ENCODE measurements at places on chromosomes 7 and 10.

- no peak for DNase-seq
These were observed 210.7 kb upstream of the MDFIC start for GRCh38 chr7:114711241-114711640.

DNA sequence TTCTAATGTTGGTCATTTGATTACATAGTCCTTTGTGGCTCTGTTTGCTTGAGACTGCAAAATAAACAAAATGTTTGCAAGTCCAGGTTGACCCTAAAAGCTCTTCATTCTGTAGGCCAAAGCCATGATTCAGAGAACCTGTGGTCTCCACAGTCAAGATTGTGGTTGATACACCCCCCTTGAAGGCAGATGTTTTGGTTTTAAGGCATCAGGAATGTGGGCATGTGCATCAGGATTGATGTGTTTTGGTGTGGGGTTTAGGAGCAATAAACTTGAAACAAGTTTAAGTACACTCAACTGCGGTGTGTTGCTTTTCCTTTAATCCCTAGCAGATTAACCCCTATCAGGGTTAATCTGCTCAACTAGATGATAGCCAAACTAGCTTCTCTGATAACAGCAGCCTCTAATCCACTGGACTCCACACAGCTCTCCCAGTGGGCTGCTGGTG, 379.1 kb upstream of the GALNT17 start:
- DNase-seq = no peak

DNA sequence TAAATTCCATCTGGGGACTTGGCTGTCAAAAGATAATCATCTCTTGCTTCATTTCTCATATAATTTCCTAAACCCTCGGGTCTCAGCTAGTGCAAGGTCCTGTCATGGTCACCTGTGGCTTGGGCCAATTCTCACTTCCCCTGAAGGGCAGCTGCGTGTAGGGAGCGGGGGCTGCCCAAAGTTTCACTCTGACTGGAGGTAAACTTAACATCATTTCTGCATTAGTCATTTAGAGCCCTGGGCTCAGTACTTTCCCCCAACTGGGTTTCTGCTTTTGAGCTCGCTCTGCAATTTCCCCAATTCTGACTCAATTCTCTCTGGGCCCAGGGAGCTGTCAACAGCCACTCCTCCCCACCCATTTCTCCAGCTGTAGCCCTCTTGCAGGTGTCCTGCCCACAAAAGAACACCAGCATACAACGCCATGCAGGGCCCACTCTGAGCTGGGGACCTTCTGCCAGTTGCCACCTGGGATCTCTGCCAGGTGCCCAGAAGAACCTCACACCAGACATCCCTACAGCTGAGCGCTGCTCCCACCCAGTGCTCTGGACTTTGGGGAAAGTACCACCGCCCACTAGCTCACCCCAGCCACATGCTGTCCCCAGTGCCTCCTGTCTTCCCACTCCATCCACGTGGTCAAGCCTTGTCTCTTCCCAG, 37.9 kb downstream of the VOPP1 start:
- DNase-seq = no peak

- no peak for DNase-seq
These were observed 1050.6 kb downstream of the NRG3 start for GRCh38 chr10:82925547-82925946.

- no peak for DNase-seq
These were observed 795.6 kb upstream of the GHITM start for GRCh38 chr10:83343676-83344075.

DNA sequence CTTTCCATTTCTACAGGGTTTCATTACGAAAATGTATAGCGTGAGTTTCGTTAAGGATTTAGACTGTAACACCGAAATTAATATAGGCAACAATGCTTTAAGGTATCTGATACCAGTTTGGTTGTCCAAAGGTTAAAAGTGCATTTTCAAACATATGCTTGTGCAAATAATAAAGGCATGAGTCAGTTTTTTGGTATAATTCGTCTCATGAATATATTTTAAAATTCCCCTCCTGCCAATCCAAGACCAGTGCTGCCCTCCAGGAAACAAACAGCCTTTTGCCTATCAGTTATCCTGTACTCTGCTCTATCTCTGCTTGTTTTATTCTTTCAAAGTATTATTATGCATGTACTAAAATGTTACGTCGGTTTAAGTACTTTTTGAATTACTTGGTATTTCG, 2.0 kb downstream of the LCOR start:
- no peak for DNase-seq

- peak; percentile 16 for DNase-seq
These were observed 2.4 kb downstream of the TMEM72 start for GRCh38 chr10:44913350-44914081.

DNA sequence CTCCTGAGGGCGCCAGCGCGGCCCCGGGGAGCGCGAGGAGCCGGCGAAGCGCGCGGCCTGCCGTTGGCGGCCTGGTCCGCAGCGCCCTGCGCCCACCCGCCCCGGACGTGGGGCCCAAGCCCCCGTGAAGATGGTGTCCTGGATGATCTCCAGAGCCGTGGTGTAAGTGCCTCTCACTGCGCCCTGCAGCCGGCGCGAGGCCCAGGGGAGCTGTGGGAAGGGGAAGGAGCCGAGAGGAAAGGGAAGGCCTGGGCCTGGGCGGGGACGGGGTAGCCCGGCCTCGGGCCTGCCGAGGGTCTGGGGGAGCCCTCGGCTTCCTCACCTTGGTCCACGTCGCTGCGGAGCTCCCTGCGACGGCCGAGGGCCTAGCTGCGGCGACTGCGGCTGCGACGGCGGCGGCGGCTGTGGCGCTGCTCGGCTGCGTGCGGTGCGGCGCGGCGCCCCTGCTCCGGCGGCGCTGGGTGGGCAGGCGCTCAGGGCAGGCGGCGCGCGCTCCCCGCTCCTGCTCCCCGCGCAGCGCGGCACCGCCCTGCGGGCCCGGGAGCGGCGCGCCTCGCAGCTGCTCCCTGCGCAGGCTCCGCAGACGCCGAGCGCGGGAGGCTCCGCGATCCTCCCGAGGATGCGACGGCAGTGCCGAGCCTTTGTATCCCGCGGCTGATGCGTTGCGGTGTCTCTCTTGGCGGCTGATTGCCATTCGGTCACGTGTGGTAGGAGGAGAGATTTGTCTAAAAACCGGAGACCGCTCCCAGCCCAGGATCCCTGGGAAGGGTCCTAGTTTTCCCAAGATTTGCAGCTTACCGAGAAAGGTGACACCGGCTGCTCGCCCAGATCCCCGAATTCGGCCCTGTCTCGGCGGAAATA, 445 bp downstream of the REEP3 start:
- DNase-seq = peak; percentile 28

- DNase-seq = no peak
These were observed 2.9 kb upstream of the TMEM72 start for GRCh38 chr10:44908066-44908749.

- no peak for DNase-seq
These were observed 505.6 kb downstream of the GALNT17 start for GRCh38 chr7:71637578-71637977.

GRCh38 chr10:31578951-31579350, 259.9 kb downstream of the ZEB1 start:
- DNase-seq = no peak

- DNase-seq = no peak
These were observed 86.7 kb upstream of the GNAI1 start for GRCh38 chr7:80047856-80048459.

DNA sequence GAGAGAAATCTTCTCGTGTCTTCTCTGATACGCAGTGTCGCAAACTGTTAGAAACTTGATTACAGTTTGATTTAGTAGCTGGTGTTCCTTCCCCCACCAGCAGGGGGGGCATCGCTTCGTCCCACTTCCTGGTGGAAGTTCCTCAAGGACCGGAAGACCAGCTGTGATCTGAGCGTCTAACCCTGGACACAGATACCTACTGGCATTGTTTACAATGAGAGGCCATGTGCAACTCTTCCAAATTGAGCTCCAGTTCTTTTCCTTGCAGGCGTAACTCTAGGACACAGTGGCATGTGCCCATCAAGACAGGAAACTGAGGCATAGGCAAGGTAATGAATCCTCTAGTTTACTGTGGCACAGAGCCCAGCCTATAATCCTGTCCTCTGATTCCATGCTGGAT, 219.0 kb downstream of the CCDC3 start:
- no peak for DNase-seq

DNA sequence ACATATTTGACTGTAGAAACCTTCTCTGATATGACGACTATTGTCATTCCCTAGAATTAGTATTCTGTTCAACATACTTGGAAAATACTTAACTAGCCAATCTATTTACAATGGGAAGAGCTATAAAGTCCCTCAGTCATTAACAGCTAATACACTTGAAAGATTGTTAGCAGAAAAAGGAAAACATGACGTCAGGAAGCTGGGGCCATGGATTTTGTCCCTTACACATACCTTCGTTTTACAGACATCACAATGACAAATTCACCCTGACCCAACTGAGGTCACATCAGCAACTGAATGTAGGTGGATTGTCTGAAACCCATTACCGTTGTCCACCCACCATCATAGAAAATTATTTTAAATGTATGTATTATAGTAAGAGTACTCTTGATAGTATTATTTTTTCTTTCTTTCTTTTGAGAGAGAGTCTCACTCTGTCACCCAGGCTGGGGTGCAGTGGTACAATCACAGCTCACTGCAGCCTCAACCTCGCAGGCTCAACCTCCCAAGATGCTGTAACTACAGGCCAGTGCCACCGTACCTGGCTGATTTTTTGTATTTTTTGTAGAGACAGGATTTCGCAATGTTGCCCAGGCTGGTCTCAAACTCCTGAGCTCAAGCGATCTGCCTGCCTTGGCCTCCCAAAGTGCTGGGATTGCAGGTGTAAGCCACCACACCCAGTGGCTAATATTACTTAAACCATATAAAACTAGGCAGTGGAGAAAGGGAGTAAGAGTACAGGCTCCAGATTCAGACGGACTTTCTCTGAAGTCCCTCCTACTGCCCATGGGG, 497.0 kb upstream of the C7orf33 start:
- no peak for DNase-seq

- DNase-seq = no peak
These were observed 97.4 kb upstream of the PDCD4 start for GRCh38 chr10:110774069-110775019.

- no peak for DNase-seq
These were observed 13.4 kb downstream of the FEZF1 start for GRCh38 chr7:122291189-122291588.

DNA sequence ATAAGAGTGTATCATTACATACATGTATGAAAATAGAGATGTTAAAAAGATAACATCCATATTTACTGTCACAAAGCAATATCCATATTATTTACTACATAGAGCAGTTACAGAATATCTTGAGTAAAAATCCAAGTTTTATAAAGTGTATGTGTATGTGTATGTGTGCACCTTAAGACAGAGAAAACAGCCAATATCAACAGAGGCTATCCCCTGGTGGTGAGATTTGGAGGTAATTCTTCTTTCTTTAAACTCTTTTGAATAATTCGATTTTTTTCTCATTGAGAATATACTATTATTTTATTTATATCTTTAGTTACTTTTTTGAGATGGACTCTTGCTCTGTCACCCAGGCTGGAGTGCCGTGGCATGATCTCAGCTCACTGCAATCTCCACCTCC, 18.4 kb downstream of the TRDMT1 start:
- no peak for DNase-seq

- no peak for DNase-seq
These were observed 92.4 kb downstream of the CXCL12 start for GRCh38 chr10:44292390-44293002.

DNA sequence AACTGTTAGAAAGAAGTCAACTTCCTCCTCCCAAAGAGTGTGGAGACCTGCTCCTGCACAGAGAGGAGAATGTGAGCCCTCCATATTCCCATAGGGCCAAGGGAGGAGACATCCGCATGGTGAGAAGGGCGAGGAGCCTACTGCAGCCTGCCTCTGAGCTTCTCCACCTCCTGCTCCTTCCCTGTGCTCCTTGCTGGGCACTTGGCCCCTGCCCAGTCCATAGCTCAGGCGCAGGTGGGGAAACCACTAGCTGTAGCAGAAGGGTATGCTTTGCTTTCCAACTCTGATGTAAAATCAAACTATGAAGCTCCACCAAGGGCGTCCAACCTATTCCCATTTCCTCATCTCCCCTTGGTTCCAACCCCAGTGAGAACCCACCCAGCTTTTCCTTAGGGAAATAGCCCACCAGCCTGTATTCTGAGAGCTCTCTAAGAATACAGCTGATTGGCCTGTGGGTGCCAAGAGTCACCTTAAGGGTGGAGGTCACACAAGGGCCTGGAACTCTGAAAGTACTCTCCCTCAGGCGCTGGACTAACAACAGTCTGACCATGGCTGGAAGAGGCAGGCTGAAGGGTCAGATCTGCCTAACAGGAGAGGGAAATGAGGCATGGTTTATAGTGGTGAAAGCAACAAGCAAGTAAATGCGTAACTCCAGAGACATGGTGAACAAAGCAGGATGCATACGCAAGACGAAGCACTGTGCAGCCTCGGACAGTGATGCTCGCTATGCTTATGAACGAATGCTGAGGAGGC, 13.9 kb downstream of the ZNF488 start:
- no peak for DNase-seq

DNA sequence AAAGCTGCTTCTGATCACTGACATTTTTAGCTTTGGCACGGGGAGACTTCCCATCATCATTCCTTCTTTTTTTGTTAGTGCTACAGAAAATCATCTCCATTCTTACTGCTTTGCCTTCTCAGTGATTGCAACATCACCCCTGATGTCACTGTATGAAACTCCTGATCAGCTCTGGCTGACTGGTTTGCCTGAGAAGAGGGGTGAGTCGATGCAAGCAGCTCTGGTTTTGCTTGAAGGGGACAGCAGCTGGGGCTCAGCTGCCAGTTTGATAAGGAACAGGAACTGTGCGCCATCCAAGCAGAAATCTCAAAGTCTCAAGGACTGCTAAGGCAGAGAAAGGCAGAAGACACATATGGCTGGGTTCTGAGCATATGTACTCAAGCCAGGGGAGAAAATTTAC, 808.5 kb upstream of the CELF2 start:
- DNase-seq = no peak

DNA sequence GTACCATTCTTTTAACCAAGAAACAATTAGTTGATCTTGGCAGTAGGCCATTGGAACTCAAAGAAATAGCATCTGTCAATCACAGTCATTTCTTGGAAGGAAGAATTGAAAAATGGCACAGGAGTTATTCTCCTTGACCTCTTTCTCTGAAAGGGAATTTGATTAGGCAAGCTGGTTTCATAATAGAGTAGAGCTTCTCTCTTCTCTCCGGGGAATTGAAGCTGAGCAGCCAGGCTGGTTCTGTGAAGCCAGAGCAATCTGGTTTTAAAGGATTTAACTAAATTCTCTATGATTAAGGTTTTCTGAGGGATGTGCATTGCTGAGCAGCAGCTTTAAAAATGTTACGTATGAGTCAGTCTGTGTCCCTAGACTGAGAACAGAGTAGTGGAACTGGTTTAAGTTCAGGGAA, 70.2 kb downstream of the AHCYL2 start:
- DNase-seq = no peak

GRCh38 chr10:102691285-102692066, 22.7 kb downstream of the ARL3 start:
- no peak for DNase-seq

GRCh38 chr10:128437786-128438345, 311.6 kb upstream of the MKI67 start:
- no peak for DNase-seq

GRCh38 chr10:13165177-13165576, 3.8 kb downstream of the MCM10 start:
- no peak for DNase-seq

DNA sequence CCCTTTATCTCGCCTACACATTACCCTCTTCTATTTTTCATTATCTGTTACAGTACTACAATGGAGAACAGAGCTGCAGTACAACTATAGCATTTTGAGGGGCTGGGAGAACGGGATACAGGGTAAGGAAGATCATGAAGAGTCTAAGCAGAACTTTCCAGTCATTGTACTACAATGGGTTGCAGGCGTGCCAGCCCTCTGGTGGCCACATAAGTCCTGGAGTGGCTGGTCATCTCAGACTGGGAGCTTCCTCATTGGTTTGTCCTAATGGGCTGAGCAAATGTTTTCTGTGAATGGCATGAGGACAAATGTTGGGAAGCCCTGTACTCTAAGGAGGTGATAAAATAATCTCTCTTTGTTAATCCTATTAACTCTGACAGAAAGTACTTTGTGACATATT, 33.0 kb downstream of the TMEM106B start:
- DNase-seq = no peak
